ENCODE measurements at places on chromosomes 11 and 22.

GRCh38 chr11:7537265-7537664 is 23.5 kb downstream of the PPFIBP2 start:
- DNase-seq, result no peak

DNA sequence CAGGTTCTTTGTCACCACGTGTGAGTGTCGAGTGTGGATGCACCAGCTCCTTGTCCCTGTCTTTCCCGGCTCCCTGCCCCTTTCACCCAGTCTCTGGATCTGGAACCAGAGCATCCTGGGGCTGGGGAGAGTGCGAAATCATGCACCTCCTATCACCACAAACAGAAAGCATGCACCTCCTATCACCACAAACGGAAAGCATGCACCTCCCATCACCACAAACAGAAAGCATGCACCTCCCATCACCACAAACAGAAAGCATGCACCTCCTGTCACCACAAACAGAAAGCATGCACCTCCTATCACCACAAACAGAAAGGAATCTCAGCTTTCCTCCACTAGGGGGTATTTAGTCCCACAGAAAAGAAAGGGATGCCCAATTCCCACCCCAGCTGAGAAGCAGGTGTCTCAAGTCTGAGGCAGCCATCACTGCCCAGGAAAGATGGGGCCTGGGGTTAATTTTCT is 5.9 kb upstream of the GLB1L3 start:
- DNase-seq, result no peak

- no peak for DNase-seq
Measured at GRCh38 chr11:109304159-109304558, 117.8 kb upstream of the C11orf87 start.

GRCh38 chr22:46815896-46816731 is 53.7 kb downstream of the TBC1D22A start:
- DNase-seq, result no peak

- DNase-seq, result no peak
Measured at GRCh38 chr11:75996523-75997442, 181.8 kb downstream of the UVRAG start.

DNA sequence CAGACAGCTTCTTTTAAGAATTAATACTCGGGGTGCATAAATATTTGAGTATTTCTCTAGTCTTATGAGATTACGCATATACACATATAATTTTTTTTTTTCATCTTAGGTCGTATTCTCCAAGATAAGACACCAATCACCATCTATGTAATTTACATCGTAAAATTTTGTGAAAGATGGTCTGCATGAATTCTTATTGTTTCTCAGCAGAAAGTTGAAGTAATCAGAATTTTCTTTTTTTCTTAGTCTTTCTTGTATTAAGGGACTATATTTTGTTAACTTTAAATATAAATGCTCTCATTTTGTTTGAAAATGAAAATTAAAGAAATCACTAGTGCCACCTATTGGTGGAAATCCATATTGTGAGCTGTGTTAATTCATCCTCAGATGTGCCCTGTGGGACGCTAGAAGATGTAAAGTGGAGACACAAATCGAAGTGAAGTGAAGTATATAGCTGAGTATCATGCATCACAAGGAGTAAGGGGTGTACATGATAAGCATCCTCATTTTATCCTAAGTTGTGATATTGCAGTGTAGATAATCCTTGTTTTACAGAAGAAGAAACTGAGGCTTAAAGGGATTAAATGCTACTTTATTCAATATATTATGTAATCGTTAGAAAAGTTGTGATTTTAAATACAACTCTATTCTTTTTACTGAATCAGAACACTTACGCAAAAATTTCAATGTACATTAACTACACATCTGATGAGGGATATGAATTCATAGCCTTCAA is 2084.3 kb downstream of the LRRC4C start:
- DNase-seq, result no peak

DNA sequence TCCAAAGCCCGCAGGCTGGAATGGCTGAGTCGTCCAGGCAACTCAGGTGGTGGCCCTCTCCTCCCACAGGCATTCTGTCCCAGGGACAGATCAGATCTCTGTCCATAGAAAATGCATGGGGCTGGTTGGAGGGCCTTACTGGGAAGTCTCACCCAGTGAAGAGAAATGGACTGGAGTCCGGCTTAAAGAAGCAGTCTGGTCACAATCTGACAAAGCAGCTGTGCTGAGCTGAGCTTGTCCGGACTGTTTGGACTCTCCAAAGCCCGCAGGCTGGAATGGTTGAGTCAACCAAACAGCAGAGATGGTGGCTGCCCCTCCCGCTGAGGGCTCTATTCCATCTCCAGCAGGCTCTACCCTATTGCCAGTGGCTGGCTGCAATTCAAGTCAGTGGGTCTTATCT is 14.4 kb upstream of the DEPDC7 start:
- DNase-seq, result no peak

GRCh38 chr22:49641770-49642313 is 185.8 kb downstream of the BRD1 start:
- no peak for DNase-seq

DNA sequence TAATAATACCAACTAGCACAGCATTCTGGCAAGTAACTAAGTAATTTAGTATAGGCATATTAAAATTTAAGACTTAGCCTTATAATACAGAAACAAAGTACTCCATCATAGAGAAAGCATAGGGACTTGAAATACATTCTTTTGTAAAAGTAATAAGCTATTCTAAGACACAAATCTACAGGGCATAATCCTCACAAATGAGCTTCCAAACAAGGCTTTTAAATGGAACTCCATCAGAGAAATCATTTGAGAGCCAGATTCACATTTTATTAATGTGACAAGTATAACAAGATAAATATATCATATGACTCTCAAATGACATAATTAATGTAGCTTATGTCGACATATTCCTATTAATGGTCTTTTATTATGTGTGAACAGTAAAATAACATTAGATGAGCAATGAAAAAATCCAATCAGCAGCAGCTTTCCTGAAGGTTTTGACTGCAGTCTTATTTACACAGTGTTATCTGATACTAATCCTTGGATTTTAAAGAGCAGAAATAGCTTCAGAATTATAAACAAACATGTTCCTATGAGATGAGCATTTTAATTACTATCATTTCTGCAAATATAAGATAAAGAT is 241.4 kb downstream of the TTC28 start:
- DNase-seq, result no peak

GRCh38 chr11:5280582-5281102 is 10.9 kb upstream of the HBE1 start:
- no peak for DNase-seq

GRCh38 chr11:105034813-105035620 is at the start of gene CASP1:
CASP1 (minus strand) TSS chr11:105035144; CDS start chr11:105035113, 31 bp downstream.
- no peak for DNase-seq

DNA sequence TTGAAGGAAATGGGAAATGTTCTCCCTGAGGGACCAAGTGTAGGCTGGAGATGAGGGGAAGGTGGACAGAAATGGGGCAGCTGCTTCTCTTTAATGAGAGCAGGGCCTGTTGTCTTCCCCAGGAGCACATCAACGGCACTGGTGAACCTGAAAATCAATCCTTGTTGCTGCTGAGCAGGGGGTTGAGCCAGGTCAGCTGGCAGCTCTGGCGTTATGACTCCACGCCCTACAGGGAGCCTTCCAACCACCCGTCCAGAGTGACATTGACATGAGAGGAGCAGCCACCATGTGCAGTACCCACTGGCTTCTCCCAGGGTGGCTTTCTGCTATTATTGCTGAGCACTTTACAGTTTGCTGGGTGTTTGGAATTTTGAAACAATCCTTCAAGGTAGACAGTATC is 116.9 kb upstream of the LDLRAD3 start:
- DNase-seq, result no peak

DNA sequence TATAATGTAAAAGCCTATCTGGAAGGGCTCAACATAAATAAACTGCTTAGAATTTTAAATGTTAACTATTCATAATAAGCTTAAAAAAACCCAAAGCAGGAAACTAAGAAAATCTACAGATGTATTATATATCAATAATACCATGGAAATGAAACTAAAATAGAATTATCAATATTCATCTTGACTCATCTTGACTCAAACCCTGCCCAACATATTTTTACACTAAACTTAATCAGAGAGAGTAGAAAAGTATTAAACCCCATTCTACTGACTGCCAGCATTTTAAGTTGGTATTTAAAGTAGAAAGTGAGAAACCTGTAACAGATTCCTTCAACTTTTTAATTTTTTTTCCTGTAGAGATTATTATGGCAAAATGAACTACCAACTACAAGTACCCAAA is 149.2 kb downstream of the ENTHD1 start:
- DNase-seq, result no peak

DNA sequence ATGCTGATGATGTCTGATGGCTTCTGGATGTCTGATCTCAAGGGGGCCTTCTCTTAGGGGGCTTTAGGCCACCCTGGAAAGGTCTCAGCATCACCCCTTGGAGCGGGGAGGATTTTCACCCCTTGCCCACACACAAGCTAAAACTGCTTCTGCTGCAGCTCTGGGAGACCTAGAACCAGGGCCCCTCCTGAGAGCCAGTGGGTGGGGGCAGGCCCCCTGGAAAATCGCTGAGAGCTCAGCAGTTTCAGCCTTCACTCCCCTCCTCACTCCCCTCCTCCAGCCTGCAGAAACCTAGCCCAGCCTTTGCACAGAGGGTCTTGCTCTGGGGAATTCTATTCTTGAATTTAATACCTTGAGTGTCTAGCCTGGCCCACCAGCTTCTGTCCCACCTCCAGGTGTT is 17.2 kb downstream of the CD6 start:
- no peak for DNase-seq

- no peak for DNase-seq
Measured at GRCh38 chr11:4025967-4026324, 68.7 kb upstream of the RRM1 start.

GRCh38 chr11:59918987-59919589 is 19.1 kb upstream of the OOSP1 start:
- DNase-seq, result no peak

- no peak for DNase-seq
Measured at GRCh38 chr22:44741929-44742328, 10.4 kb upstream of the ARHGAP8 start.

GRCh38 chr11:117189191-117189940 is 9.8 kb upstream of the TAGLN start:
- no peak for DNase-seq

DNA sequence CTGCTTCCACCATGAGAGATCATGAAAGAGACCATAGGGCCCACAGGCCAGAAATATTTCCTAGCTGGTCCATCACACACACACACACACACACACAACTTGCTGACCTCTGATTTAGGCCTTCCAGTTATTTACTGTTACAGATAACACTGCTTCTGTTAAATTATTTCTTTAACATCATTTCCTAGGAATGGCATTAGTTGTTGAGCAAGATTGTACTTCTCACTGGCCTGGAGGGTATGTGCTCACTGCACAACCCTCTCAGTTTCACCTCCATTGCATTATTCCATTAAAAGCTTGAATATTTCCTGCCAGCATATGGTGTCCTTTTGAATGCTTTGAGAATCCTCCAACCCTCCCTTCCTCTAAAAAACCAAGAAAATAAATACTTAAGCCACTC is 104.4 kb downstream of the MICAL2 start:
- DNase-seq, result no peak

DNA sequence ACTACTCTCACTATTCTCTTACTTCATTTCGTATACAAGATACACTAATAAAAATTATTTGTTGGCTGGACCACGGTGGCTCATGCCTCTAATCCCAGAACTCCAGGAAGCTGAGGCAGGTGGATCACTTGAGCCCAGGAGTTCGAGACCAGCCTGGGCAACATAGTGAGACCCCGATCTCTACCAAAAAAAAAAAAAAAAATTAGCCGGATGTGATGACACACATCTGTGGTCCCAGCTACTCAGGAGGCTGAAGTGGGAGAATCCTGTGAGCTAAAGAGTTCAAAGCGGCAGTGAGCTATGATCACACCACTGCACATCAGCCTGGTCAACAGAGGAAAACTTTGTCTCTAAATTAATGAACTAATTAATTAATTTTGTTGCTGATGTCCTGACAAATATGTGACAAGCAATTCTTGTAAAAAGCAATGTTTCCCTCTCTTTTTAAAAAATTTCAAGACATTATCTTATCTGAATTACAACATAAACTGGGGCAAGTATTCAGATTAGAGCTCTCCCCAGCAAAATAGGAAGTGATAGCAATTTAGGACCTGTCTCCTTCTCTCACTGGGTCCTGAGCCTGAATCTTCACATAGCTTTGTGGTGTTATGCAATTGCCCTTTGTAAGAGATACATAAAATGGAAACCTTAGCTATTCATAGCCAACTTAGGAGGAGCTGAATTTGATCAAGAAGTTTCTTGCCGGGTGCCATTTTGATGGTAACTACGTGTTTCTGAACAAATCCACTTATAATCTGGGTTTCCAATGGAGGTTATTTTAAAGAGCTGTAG is 17.6 kb upstream of the TMA7B start:
- no peak for DNase-seq

DNA sequence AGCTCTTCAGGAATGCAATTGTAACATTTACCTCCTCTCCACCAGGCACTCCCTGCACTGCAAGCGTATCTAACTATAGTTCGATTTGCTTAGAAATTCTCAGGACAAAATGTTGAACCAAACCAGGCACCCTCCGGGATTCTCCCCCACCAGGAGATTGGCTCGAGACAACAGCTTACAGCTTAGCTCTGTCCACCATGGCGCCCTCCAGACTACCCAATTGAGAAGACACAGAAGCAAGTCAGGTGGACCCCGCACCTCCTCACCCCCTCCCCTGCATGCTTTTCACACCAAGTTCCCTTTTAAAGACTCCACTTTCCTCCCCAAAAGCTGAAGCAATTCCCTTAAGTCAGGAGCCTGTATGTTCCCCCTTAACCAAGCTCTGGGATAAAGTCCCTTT is 34.7 kb upstream of the RFPL3 start:
- no peak for DNase-seq

DNA sequence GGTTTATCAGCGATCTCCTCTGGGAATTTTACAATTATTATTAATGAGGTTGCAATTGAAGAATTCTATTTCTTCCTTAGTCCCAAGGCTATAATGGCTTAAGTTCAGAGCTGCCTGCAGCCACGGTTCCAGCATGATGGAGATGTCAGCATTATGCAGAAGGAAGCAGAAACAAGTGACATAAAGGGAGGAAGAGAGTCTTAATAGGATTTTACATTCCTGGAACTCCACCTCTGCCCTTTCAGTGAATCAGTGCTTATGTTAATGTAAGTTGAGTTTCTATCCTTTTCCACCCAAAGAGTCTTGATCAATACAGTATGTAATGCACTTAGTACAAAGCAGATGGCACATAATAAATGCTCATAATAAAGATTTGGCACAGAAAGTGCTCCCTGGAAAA is 11.6 kb upstream of the NRGN start:
- DNase-seq, result no peak

Data from stimulated activated CD8-positive, alpha-beta memory T cell treated with anti-CD3 and anti-CD28 coated beads, Interleukin-2, amount 100 ng/mL, for 1 hour (primary cell).